Lower leg skin (tissue), 4 donors: ENCODE measurements at places on chromosomes 7 and 10. TPM values are rescaled to one million over a fixed set of nuclear protein-coding genes. Genes with fewer than 3 reads are reported as not detected.

Gene RASA4B
- 23.1 TPM for total RNA-seq

Gene NSUN5
- 34.3 TPM for total RNA-seq

Gene THSD7A
- 2.6 TPM for total RNA-seq

Gene LRRTM3
- not detected for total RNA-seq

Gene CPA4
- 65.7 TPM for total RNA-seq

Gene PLAU
- total RNA-seq: 28.5 TPM

Gene CHN2
- 1.0 TPM for total RNA-seq

Gene LIPN
- total RNA-seq: 40.6 TPM

Gene EFCAB10
- not detected for total RNA-seq

Gene TMEM140
- total RNA-seq: 8.2 TPM

Gene OR2A42
- total RNA-seq: not detected
